ENCODE measurements at places on chromosomes 7 and 10.

DNA sequence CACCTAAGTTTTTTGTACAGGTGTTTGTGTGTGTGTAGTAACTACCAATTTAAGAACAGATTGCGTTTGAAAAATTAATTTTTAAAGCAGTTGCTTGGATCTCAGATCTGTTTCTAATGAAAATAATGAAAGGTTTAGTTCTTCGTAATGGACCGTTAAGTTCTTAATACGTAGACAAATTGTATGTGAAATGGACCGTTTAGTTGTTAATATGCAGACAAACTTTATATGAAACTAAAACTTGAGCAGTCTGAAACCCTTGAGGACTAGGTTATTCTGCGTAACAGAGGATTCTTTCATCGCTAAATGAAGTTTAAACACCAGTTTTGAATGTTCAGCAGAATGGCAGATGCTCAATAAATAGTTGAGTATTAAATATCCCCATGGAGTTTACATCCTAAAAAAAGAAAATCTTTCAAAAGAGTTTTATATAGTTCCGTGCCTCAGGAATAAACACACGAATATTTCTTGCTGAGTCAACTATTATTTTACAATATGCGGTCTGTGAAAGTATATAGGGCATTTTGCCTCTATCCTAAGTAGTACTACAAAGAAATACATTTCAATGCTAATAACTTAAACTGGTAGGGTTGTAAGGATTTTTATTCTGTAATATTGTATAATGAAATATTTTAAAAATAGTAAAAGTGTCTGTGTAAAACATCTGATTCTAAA is 1.2 kb downstream of the DBF4 start:
- no peak for DNase-seq

GRCh38 chr7:43655584-43655983 is 72.7 kb downstream of the STK17A start:
- no peak for DNase-seq

DNA sequence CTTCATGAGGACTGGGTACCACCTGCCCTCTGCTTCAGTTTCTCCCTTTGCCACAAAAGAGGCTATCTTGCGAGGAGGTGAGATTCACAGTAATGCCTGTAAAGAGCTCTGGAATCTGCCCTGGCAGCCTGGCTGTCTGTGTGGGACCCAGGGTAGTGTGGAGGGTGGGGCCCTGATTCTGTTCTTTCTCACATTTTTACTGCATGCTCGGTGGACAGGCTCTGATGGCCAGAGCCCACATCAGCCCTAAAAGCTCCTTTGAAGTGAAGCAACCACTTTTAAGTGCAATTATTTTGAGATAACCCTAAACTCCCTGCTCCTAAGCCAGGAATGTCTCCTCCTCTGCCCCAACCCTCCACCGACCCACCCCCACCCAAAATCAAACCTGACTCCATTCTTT is 92.1 kb upstream of the PODXL start:
- DNase-seq = no peak

DNA sequence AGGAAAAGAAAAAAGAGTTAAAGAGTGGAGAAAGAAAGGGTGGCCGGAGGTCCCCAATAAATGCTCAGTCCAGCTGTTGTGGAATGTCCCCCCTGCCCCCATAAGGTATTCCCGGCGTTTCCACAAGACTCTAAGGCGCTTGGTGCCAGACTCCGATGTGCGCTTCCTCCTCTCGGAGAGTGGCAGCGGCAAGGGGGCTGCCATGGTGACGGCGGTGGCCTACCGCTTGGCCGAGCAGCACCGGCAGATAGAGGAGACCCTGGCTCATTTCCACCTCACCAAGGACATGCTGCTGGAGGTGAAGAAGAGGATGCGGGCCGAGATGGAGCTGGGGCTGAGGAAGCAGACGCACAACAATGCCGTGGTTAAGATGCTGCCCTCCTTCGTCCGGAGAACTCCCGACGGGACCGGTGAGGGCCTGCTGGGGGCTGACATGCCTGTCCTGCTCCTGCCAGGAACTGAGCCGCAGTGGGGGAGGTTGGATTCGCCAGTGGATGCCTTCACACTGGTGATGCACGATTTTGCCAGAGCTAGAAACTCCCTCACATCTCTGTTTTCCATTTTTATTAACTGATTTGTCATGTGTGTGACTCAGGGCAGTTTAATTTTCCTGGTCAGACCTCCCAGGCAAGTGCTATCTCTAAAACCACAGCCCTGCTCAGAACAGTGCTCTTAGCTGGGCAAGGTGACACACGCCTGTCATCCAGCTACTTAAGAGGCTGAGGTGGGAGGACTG is 34.2 kb downstream of the TACR2 start:
- DNase-seq = no peak

DNA sequence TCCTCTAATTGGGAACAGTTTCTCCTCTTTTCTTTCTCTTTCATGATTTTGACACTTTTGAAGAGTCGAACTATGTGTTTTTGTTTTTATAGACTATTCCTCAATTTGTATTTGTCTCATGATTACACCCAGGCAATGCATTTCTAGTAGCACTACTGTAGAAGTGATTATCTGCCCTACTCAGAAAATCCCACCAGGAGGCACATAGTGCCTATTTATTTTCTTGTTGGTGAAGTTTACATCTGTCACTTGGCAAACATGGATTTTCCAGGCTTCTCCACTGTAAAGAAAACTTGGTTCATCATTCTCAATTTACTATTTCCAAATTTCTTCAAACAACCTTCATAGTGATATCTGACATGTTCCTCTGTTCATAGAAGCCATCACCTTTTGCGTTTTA is 893.9 kb downstream of the CCSER2 start:
- no peak for DNase-seq
